ENCODE measurements at places on chromosomes 4 and X. TPM values are rescaled to one million over a fixed set of nuclear protein-coding genes. Genes with fewer than 3 reads are reported as not detected.
A peak's percentile ranks its signal among the peaks of the same experiment; 100 is the strongest.

GRCh38 chr4:40672528-40673522, 43.2 kb upstream of the RBM47 start:
- H3K27ac ChIP-seq = peak overlapping the region; percentile 96
- no peaks in the 10 kb centered on the region for H3K27me3 ChIP-seq
- H3K4me1 ChIP-seq = peaks cover 21% of the 10 kb centered on the region
- DNase-seq = no peak
- H3K4me3 ChIP-seq = peak overlapping the region; percentile 17

- DNase-seq = no peak
- peaks cover 4% of the 10 kb centered on the region for H3K36me3 ChIP-seq
- no peak overlapping the region for H3K4me3 ChIP-seq
- no peaks in the 10 kb centered on the region for H3K27me3 ChIP-seq
Measured at GRCh38 chrX:1935805-1936204, 320.9 kb downstream of the ASMT start.

DNA sequence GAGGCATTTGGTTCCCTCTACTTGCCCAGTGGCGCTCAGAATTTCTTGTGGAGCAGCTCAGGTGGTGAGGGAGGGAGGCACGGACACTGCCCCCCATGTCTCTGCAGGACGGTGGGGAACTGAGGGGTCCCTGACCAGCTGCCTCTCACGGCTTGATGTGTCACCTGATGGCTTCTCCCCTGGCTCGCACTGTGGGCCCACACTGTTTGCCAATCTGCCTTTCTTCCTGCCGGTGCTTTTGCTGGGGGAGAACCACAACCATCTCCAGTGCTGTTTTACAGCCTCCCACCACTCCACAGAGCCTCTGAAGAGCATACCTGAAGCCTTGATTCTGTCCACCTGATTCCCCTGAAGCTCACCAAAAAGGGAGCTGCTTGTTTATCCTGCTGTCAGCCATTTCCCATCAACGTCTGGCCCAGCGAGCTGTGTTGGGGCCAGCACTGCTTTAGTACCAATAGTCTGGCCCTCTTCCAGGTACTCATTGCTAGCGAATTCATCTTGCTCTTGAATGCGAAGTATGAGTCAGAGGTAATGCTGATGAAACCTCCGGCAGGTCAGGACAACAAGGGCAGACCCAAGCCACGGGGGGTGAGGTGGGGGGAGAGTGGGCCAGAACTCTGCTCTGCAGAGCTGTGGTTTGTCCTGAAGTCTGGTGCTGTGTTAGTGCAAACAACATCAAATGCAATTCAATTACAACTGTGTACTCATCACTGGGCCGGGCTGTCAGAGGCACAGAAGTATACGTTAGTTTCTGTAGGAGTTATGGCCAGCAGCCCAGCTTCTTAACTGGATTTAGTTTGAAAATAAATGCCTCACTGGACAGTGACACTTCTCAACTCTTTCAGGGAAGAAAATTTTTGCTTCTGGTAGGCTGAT, 208.3 kb upstream of the JADE1 start:
- no peaks in the 10 kb centered on the region for H3K36me3 ChIP-seq
- no peaks in the 10 kb centered on the region for H3K27me3 ChIP-seq
- no peak overlapping the region for H3K4me3 ChIP-seq
- H3K27ac ChIP-seq = no peak overlapping the region
- no peak for DNase-seq

GRCh38 chr4:84957514-84958420, 8.7 kb downstream of the WDFY3 start:
- peaks cover 32% of the 10 kb centered on the region for H3K4me1 ChIP-seq
- no peak overlapping the region for H3K4me3 ChIP-seq
- no peak for DNase-seq
- no peak overlapping the region for H3K27ac ChIP-seq

DNA sequence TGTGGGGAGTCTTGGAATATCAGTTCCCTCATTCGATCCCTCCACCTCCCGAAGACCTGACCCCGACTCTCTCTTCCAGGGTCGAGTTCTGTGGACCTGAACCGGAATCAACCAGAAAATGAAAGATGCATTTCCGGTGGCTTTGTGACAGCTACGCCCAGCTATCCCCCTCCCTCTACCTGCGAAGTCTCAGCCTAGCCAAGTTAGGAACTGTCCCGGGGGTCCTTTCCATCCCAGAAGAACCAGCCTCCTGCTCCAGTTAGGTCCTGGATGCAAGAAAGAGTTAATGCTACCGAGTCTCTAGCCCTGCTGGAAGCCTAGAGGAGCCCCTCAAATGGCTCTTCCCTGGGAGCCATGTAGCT, 13.4 kb upstream of the ETDC start:
- H3K27ac ChIP-seq = no peak overlapping the region
- peaks cover 9% of the 10 kb centered on the region for H3K4me1 ChIP-seq
- no peaks in the 10 kb centered on the region for H3K27me3 ChIP-seq
- peaks cover 11% of the 10 kb centered on the region for H3K36me3 ChIP-seq
- H3K4me3 ChIP-seq = peak overlapping the region; percentile 83
- DNase-seq = no peak

GRCh38 chr4:16026160-16026761, 57.6 kb downstream of the PROM1 start:
- peaks cover 5% of the 10 kb centered on the region for H3K4me1 ChIP-seq
- no peaks in the 10 kb centered on the region for H3K36me3 ChIP-seq
- H3K4me3 ChIP-seq = no peak overlapping the region

DNA sequence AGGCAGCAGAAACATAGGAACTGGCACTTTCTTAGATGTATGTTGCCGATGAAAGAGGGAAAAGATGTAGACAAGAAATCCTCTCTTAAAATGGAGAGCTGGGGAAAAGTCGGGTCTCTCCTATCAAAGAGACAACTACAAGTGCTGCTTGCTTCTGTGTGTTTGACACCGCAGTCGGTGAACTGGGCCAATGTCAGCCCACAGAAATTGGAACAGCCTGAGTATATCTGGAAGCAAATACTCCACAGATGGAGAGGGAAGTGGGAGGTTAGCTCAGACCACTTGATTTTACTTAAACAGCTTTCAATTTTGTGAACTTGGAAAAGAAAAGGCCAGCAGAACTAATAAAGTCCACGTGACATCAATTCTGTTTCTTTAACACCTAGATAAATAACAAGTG, 230.9 kb upstream of the FAT1 start:
- H3K4me1 ChIP-seq = peaks cover 18% of the 10 kb centered on the region
- no peak overlapping the region for H3K27ac ChIP-seq
- no peak overlapping the region for H3K4me3 ChIP-seq
- H3K36me3 ChIP-seq = no peaks in the 10 kb centered on the region
- no peak for DNase-seq

- no peak for DNase-seq
- H3K36me3 ChIP-seq = no peaks in the 10 kb centered on the region
- H3K27ac ChIP-seq = no peak overlapping the region
- peaks cover 63% of the 10 kb centered on the region for H3K27me3 ChIP-seq
Measured at GRCh38 chr4:41361794-41362526, 105.2 kb downstream of the UCHL1 start.

GRCh38 chrX:15214588-15214987, 55.3 kb downstream of the ASB9 start:
- no peak overlapping the region for H3K27ac ChIP-seq
- no peak for DNase-seq
- no peaks in the 10 kb centered on the region for H3K4me1 ChIP-seq
- H3K27me3 ChIP-seq = no peaks in the 10 kb centered on the region
- no peak overlapping the region for H3K4me3 ChIP-seq

DNA sequence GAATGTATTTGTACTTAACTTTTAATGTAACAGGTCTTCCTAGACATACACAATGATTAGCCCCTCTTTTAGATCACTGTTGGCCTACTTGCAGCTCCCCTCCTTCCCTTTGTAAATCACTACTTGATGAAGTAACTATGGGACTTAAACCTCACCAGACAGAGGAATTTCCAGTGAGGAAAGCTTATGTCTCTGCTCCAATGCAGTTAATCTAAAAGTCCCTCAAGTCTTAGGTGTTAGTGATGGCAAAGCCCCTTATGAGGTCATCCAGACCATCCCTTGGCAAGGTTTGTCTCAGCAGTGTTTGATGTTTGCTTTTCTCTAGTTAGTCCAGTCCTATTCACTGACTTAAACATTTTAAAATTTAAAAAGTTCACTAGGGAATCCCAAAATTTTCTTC, 877.3 kb upstream of the INTU start:
- no peak overlapping the region for H3K27ac ChIP-seq
- no peaks in the 10 kb centered on the region for H3K4me1 ChIP-seq
- H3K4me3 ChIP-seq = no peak overlapping the region
- no peak for DNase-seq
- H3K27me3 ChIP-seq = no peaks in the 10 kb centered on the region
- no peaks in the 10 kb centered on the region for H3K36me3 ChIP-seq

GRCh38 chrX:73239242-73239641, 24.6 kb upstream of the NAP1L2 start:
- H3K36me3 ChIP-seq = no peaks in the 10 kb centered on the region
- no peak overlapping the region for H3K4me3 ChIP-seq
- no peaks in the 10 kb centered on the region for H3K27me3 ChIP-seq
- DNase-seq = no peak
- no peaks in the 10 kb centered on the region for H3K4me1 ChIP-seq

- H3K27me3 ChIP-seq = no peaks in the 10 kb centered on the region
- peaks cover 4% of the 10 kb centered on the region for H3K4me1 ChIP-seq
- no peak overlapping the region for H3K4me3 ChIP-seq
- H3K36me3 ChIP-seq = no peaks in the 10 kb centered on the region
Measured at GRCh38 chr4:85818700-85819099, 343.8 kb downstream of the ARHGAP24 start.

Gene S100P
- not detected for total RNA-seq

Measured in neural crest cell (in vitro differentiated cells).